ENCODE measurements at places on chromosomes 2 and 18. TPM values are rescaled to one million over a fixed set of nuclear protein-coding genes. Genes with fewer than 3 reads are reported as not detected.
A peak's percentile ranks its signal among the peaks of the same experiment; 100 is the strongest.

Gene OSR1
- total RNA-seq, result 0.24 TPM

DNA sequence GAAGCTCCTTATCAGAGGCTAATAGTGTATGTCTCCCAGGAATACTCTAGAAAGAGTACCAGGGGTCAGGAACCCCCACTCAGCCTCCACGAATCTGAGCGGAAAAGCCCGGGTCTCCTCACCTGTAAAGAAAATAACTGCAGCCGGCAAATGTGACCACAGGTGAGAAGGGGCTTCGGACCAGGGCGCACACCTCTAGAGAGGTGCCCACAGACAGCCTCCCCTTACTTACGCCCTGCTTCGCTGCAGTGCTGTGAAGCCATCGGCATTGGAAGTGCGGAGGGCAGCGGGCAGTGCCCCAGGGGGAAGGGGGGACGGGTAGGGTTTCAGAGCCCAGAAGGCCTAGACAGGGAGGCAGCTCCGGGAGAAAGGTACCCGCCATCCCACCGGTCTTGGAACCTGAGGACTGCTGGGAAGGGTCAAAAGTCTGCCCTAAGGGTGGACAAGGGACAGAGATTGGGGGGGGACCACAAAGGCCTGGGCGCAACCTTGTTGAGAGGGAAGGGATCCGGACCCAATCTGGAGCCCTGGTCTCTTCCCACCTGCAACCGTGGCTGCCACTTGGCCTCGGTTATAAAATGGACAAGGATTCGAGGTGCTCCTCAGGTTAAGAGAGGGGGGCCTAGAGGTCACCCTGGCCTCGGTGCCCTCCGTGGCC, 642 bp upstream of the STEAP3 start:
- no peaks in the 10 kb centered on the region for H3K27me3 ChIP-seq
- H3K4me3 ChIP-seq, result peak overlapping the region; percentile 53
- no peak for DNase-seq
- peaks cover 13% of the 10 kb centered on the region for H3K4me1 ChIP-seq
- no peak overlapping the region for H3K27ac ChIP-seq

GRCh38 chr2:206084870-206085741, 868 bp downstream of the INO80D start:
- H3K36me3 ChIP-seq, result peaks cover 11% of the 10 kb centered on the region
- H3K4me3 ChIP-seq, result peak overlapping the region; percentile 94
- peak; percentile 37 for DNase-seq

DNA sequence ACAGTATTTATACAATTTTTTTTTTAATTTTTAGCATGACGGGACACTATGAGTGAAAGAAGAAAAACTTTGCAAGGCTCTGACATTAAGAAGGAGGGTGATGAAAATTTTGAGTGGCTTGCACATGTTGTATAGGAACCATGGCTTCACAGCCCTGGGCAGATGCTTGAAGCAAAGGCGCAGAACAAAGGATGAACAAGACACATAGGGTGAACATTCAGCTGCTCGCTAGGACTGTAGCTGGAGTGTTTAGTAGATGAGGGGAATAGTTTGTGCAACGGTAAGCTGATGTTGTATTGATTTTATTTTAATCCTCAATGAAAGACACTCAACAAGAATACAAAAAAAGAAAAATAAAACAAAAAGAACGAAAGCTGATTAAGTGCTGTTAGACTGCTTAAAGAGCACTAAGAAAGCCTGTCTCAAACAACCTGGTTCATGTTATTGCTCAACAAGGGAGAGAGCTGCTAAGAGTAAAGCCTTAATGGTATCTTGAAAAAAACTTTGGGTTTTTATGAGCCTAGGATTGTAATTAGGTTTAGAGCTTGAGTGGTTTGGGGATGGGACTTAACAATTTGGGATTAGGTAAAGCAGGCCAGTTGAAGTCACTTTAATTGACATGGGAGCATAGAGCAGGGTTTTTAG, 41.2 kb upstream of the GCFC2 start:
- H3K27ac ChIP-seq, result no peak overlapping the region
- no peaks in the 10 kb centered on the region for H3K36me3 ChIP-seq
- H3K27me3 ChIP-seq, result no peaks in the 10 kb centered on the region
- no peak overlapping the region for H3K4me3 ChIP-seq
- H3K4me1 ChIP-seq, result peaks cover 2% of the 10 kb centered on the region

DNA sequence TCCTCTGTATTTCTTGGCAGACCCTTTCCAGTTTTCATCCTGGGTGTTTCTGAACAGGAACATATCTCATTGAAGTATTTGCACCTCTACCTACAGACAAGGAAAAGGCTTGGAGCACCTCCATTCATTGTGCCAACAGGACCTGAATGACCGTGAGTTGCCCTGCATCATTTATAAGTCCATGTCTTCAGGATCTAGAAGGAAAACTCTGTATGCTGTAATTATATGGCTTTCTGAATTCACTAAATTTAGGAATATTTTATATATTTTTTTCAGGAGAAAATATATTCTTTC, 402.3 kb upstream of the SLC14A2 start:
- H3K4me3 ChIP-seq, result no peak overlapping the region
- no peak for DNase-seq
- no peaks in the 10 kb centered on the region for H3K4me1 ChIP-seq
- H3K27me3 ChIP-seq, result no peaks in the 10 kb centered on the region
- no peaks in the 10 kb centered on the region for H3K36me3 ChIP-seq

GRCh38 chr2:86584151-86584913, 21.1 kb upstream of the CHMP3 start:
- no peaks in the 10 kb centered on the region for H3K4me1 ChIP-seq
- no peaks in the 10 kb centered on the region for H3K27me3 ChIP-seq
- H3K27ac ChIP-seq, result no peak overlapping the region
- H3K4me3 ChIP-seq, result no peak overlapping the region
